ENCODE measurements at places on chromosomes 7 and 10.

DNA sequence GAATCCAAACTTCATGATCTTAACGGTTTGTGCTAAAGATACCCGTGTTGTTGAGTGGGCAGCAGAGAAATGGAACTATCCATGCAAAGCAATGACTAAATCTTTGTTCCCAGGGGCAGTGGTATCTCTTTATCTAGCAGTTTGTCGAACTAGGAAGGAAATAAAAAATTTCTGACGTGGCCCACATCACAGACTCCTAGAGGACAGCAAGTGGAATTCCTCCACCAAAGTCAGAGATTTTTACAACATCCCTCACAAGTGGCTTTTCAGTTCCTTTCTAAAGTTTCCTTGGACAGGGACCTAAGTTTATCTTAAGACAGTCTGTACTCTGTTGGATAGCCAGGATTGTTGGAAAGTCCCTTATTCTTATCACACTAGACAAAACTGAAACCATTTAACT lies 136.0 kb downstream of the RAPGEF5 start:
- DNase-seq: no peak

DNA sequence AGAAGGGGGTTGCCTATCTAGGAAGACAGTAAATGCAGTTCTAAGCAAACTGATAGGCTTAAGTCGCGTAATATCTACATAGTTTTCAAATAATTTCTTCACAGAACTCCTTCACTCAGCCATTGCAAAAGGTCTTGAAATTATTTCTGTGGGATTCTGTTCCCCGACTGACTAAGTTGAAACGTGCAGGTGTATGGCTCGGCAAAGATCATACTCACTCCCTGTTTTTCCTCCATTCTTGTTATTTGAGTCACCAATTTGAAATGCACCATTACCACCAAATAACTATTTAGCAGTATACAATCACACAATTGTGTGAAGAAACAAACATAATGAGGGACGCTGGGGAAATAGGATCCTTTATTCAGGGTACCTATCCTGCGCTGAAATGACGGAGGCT lies 771.1 kb downstream of the GATA3 start:
- DNase-seq: no peak

DNA sequence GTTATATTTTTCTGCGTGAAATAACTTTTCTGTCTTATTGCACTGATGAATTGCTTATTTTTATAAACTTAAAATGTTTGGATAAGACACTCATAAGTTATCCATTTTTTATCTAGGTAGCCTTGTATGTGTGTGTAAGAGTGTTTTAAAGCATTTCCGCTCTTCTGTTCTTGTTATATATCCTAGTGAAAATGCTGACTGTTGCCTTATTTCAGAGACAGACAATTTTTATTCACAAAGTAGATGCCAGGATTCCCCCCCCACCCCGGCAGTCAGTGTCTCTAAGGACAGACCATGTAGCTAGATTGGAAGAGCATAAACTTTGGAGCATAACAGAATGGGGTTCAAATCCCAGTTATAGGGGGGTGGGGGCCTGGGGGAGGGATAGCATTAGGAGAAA lies 1.6 kb downstream of the SMC3 start:
- DNase-seq: no peak

DNA sequence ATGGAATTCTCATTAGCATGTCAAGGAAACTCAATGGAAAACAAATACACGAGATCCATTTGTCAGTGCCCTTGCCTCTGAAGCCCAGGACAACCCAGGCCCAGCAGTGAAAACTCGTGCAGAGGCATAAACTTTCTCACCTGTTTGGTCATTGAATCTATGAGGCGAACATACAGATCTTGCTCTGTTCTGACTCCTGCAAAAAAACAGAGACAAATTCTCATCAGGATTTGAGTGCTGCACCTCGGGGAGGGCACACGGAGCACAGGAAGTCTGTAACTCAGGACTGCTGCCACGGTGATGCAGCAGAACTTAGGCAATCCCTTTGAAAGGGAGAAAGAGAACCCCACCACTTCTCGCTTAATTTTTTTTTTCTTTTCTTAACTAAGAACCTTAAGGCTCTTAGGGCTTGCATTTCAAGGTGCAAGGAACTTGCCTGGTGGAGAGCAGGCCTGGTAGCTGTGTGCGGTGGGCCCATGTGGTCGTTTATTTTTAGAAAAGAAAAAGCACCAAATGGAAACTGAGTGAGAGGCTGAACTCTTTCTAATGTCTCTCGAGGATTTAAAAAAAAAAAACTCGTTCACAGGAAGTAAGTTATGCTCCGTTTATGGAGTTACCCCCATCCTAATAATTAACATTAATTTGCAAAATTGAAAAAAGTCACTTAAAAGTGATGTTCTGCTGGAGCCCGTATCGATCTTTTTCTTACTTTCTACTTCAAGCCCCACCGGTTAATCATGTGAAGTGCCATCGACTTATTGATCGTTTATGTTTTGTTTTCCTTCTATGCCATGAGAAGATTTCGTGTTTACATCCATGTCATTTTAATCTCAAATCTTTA lies 1.8 kb downstream of the EBF3 start:
- DNase-seq: no peak

GRCh38 chr7:137967143-137968018 lies 34.5 kb downstream of the CREB3L2 start:
- no peak for DNase-seq

- no peak for DNase-seq
Observed at GRCh38 chr7:99004216-99004615, 125.9 kb downstream of the TRRAP start.

DNA sequence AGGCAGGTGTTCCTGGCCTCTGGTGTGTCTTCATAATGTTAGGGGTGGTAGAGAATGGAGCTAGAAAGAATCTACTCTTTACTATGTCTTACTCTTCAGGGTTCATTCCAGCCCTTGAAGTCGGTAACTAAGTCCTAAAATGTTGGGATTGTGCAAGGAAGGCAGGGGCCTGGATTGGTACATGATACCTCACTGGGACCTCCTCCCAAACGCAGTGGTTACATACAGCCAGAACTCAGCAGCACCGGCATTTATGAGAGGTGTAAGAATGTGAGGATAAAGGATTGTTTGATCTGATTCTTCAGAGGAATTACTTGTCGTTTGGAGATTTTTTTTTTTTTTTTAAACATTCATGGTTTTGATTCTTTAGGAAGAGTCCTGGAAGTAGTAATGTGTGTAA lies 6.9 kb downstream of the COMTD1 start:
- no peak for DNase-seq

DNA sequence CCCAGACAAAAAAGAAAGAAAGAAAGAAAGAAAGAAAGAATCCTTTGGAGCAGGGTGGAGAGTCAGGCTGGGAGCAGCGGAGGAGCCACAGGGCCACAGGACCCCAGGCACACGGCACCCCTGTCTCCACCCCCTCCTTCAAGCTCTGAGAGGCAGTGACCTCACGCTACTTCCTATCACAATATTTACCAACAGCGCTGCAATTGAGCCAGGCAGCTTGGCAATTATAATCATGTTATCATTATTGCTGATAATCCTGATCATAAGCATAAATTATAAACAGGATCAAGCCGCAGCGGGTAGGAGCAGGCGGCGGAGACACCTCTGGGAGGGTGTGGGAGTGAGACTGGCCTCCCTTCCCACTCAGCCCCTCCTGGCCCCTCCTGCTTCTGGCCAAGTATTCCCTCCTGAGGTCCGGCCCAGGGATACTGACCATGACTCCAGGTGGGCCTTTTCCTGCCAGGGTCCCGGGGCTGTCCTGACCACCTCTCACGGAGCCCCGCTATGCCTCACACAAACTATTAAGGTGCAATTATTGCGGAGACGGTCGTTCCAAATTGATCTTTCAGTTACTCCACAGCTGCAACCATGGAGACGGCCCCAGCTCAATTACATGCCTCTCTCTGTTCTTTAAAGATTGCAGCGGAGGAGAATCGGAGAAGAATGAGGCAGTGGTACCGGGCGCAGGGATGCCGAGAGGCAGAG lies 10.0 kb upstream of the GTF2IRD1 start:
- DNase-seq: no peak

DNA sequence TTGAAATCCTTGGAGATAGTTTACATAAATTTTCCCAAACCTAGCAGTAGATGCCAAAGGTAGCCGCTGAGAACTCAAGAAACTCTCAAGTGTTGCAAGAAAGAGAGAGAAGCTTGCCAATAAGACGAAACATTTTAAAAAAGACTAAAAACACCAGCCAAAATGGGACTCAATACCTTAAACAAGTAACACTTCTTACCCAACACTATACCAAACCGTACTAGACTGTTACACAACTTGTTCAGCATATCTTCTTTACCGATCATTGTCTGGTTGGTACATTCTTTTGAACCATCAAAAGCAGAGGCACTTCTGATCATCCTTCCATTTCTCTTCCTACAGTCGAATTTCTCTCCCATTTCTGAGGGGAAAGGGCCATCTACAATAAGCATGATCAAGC lies 4.8 kb upstream of the PTPN12 start:
- no peak for DNase-seq

GRCh38 chr7:20323595-20323994 lies 7.1 kb upstream of the ITGB8 start:
- DNase-seq: no peak

- no peak for DNase-seq
Observed at GRCh38 chr10:97071496-97071895, 114.3 kb downstream of the SLIT1 start.

- no peak for DNase-seq
Observed at GRCh38 chr7:4742852-4743251, 32.6 kb upstream of the AP5Z1 start.

DNA sequence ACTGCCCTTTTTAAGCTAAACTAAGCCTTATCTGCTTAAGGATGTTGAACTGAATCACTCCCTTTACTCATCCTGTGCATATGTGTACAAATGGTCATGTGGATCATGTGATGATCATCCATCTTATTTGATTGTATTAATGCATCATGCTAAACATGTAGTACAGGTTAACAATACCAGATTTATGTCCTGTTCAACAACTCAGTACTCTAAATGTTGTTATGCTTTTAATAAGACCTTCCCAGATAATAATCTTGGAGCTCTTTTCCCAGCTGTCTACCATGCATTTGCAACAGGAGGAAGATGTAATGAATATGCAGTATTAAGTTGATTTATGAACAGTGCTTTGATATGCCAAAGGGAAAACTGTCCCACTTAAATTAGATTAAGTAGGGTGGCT lies 318.0 kb downstream of the BICC1 start:
- no peak for DNase-seq

DNA sequence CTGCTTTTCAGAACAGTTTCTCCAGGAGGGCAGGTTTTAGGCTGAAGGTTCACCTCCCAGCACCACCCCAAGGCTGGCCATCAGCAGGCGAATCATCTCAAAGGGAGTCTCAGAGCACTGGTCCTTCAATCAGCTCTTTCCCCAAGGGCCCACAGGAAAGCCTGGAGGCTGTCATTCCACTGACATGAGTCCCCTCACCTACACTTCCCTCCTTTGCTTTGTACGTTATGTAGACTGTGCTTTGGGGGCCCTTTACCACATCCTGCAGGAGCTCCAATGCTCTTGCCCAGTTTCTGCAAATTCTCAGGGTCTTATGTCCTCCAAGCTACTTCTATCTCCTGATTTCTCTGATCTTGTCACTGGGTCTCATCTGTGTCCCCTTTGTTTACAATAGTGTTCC lies 15.4 kb downstream of the WDFY4 start:
- DNase-seq: no peak

- no peak for DNase-seq
Observed at GRCh38 chr7:80896906-80897598, 21.8 kb downstream of the SEMA3C start.

- no peak for DNase-seq
Observed at GRCh38 chr7:114970308-114970707, 48.4 kb downstream of the MDFIC start.

- DNase-seq: no peak
Observed at GRCh38 chr7:30965883-30966282, 2.1 kb downstream of the GHRHR start.

- DNase-seq: no peak
Observed at GRCh38 chr7:80729591-80730320, 91.3 kb downstream of the CD36 start.

- DNase-seq: no peak
Observed at GRCh38 chr10:56623064-56623463, 262.0 kb upstream of the ZWINT start.
